ENCODE measurements at places on chromosomes 3 and 15.

DNA sequence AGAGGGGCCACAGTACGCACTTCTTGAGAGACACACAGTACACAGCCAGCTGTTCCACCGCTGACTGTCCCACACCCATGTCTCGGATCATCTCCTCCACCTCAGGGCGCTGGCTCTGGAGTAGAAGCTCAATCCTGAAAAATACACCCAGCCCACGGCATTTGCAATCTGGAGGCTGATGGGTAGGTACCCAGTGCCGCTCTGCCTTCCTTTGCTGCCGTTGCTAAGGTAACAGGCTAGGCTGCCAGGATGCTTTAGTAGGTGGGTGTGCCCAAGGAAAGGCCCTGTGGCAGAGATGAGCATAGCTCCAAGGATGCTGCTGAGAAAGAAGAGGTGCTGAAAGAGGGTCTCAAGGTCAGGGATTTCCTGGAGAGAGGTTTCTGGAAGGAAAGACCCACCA lies 14.6 kb downstream of the TRAIP start:
- DNase-seq = no peak

- no peak for DNase-seq
Observed at GRCh38 chr3:97863031-97863430, 41.2 kb downstream of the CRYBG3 start.

DNA sequence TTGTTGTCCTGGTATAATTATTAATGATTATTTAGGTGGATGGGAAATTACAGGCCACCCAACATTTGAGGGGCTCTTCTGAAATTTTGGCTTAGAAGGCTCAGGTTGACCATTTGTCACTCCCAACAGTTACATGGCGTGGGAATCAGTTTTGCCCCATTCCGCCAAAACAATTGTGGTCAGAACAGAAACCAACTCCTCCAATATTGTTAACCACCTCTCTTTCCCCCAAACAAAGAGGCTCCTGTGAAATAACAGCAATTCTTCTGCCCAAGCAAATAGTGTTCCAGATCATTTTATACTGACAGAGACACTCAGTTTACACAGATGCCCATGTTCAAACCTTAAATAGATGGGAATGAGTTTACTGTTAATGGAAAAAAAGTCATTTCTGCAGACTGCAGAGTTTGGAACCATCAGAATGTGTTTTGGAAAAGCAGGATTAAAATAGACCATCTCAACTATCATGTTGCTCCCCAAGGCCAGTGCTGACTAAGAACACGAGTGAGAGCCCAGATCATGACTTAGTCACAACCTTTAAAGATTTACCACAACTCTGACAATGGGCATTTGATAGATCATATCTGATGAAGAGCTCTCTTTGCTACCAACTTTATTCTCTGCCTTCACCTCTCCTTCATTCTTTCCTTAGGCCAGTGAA lies 102.1 kb downstream of the DUT start:
- DNase-seq = no peak

DNA sequence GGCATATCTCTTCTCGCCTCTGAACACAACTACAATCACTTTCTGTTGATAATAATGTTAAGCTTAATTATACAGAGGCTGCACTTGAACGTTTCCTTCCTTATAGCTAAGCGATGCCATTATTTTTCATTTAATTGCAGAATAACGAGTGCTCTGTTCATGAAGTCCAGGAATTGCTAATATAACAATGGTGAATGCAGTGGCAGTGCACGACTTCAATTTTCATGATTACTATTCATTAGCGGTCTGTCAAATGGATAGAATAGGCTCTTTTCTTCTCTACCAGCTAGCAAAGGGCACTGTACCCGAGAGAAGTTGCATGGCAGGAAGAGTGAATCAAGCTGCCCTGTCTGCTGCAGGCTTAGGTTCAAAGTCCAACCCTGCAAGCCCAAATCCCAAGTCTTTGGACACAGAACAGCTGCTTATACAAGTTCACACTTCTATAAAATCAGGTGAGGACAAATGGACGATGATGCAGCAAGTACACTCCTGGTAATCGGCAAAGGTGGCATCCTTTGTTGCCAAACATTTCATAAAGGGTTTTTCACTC lies 75.6 kb downstream of the PDZRN3 start:
- no peak for DNase-seq

DNA sequence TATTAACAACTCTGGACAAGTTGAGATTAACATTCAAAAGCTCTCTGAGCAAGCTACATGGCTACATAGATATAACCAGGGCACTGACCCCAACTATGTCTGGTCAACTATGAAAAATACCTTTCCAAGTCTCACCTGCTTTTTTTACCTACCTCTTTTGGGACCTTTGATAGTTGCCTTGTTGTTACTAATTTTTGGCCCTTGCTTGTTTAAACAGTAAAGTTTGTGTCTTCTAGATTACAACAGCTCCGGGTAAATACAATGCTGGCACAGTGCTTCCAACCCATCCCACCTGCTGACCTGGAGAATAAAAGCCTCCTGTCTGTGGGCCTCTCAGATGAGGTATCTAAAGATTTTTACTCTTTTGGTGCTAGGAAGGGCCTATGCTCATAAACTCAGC lies 1036.6 kb downstream of the NAALADL2 start:
- DNase-seq = no peak

DNA sequence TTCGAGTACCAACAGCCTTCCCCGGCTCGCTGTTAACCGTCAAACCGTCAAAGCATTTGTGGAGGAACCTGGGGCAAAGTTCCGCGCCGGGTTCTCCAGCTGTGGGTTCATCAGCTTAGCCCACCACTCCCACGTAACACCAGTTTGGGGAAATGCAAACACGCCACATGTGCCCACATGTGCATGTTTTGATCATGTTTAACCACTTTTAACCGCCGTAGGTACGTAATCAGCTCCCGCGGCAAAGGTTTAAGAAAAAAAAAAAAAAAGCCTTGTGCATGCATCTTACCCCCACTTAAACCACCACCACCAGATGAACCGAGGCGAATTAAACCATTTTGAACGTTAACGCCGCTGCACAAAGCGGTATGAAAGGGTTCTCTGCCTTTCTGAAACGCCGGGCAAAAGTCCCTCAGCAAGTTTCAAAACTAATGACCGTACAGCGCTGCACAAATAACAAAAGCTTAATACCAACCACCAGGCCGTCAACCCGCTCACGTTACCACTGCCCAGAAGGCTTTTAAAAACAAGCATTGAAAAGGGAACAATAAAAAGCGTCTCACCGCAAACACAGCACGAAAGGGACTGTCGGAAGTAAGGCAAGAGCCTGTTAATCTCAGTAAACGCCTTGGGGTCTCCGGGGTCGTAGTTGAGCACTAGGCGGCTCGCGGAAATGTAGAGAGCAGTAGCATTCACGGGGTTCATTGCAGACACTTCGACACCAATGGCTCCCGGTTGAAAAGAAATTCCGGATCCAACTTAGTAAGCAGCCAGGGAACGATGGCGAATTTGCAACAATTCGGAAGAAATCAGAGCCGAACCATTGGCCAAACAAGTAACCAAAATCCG lies 1.5 kb downstream of the MSL2 start:
- no peak for DNase-seq

DNA sequence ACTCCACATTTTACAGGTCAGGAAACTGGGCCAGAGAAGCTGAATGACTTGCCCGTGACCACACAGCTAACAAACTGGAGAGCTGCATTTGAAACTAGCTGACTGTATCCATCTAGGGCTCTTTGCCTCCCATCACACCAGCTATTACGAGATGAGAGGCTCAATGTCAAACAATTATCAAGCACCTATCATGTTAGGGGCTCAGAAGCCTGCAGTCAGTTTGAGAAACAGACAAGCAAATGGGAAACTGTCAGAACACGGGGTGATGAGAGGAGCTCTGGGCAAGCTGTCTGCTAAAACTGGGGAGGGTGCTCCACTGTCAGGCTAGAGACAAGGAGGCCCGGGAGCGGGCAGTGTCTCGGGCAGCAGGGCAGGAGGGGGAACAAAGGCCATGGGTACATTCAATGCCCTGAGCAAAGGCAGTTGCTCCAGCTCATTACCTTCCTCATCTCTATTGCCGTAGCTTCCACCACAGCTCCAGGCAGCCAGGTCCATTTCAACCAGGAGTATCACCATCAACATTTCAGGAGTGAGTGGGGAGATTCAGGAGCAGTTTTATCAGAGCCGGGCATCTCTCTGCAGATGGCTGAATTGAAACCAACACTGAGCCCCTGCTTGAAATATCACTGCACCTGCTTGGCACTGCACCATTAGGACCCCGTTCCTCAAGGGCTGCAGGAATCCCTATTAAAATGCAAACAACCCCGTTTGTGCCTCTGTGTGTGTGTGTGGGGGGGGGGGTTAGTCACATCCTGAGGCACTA lies 122.6 kb downstream of the RAB11A start:
- DNase-seq = no peak

DNA sequence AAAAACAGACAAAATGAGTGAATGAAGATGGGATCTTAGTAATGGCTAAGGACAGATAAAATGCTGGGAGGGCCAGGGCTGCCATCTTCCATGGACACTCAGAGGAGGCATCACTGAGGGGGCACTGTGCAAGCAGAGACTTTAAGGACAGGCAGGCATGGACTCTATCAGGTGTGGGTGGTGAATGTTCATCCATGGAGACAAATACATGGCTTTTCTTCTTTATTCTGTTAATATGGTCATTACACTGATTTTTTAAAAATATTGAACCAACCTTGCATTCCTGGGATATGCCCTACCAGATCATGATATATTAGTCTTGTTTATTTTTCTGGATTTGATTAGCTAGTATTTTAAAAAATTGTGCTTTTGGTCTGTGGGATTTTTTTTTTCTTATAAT lies 12.2 kb downstream of the NUP210 start:
- no peak for DNase-seq

DNA sequence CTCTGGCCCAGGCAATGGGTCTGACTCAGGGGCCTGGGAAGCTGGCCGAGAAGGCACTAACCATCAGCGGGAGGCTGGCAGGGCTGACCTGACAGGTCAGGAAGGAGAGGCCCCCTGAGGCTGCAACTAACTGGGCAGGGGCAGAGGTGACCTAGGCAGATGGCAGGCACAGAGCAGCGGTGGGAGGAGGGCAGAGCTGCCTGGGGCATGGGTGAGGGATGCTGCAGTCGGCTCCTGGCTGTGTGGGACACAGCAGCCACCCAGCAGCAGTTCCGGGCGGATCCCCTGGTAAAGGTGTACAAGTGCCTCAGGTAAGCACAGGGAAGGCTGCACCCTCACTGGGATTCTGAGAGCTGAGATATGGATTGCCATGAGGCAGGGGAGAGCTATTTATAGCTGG lies 236.1 kb downstream of the OCA2 start:
- DNase-seq = no peak

GRCh38 chr3:188507244-188507720 lies 353.3 kb downstream of the LPP start:
- no peak for DNase-seq

DNA sequence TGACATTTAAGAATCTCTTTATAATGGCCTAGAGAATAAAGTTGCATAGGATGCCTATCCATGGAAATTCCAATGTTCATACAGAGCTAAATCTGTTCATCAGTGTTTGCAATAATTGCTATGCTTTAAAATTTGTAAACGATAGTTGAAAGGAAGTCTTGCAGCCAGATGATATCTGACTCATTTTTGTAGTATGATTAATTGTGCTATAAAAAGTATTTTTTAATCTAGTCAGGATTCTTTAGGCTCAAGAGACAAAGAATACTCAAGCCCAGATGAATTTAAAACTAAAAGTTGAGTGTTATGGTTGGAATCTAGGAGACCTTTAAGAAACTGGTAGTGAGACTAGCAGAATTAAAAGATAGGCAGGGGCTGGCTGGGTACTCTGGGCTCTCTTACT lies 50.5 kb downstream of the SUCNR1 start:
- no peak for DNase-seq

- DNase-seq = no peak
Observed at GRCh38 chr3:123383091-123384053, 65.5 kb downstream of the ADCY5 start.

GRCh38 chr15:92519709-92520108 lies 126.0 kb downstream of the ST8SIA2 start:
- DNase-seq = no peak

GRCh38 chr15:100026041-100026440 lies 292.8 kb upstream of the LYSMD4 start:
- DNase-seq = no peak

DNA sequence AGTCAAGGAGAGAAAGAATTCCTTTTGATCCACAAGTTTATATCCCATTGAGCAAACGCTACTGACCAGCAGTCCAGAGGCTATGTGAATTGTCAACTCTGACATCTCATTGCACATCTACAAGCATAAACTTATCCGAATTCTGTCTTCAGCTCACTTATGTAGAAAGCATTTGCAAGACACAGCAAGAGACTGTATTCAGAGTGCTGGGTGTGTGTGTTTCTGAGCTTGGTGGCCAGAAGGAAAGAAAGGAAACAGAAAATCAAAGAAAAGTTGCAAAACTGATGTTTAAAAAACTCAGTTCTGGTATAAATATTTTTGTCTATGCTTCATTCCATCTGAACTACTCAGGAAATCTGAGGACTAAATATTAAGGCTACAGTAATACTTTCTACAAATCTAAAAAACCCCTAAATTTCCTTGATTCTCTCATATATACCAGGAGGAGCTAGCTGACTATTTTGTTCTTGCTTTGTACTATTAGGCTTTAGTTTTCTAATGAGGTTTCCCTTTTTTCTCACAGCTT lies 45.5 kb downstream of the LSAMP start:
- no peak for DNase-seq

- no peak for DNase-seq
Observed at GRCh38 chr3:64686446-64686908, 1.3 kb downstream of the ADAMTS9 start.

GRCh38 chr3:12999147-13000140 lies 73.8 kb downstream of the IQSEC1 start:
- DNase-seq = peak; percentile 94

DNA sequence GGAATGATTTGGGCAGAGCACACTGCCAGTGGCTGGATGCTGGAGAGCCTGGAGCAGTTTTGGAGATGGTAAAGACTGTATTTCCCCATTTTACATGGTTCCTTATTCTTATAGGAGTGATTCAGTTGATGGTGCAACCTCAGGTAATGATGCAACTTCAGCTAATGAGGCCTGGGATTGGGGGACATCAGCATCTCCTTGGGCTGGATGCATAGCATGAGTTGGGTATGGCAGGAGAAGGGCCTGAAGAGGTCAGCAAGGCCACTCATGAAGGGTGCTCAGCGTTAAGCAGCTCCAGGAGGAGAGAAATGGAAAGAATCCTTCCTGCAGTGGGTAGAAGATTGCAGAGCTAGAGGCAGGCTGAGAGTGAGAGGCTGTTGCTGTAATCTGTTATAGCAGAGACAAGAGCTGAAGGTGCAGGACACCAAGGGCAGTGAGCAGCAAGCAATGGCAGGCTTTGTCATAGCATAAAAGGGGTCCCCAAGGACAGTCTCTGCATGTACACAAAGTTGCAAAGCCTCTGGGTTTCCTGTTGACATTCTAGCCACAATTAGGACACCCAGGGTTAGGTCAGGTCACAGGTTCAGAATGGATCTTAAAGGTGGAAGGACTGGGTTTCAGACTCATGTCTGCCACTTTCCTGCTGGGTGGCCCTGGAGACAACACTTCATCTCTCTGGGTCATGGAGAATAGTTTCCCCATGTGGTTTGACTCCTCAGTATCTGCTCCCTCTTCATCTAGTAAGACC lies 29.5 kb upstream of the SNRK start:
- no peak for DNase-seq

- no peak for DNase-seq
Observed at GRCh38 chr15:88605189-88606069, 15.7 kb upstream of the AEN start.

GRCh38 chr15:97045666-97046421 lies 715.3 kb downstream of the NR2F2 start:
- no peak for DNase-seq

GRCh38 chr3:153919773-153920172 lies 201.4 kb upstream of the ARHGEF26 start:
- no peak for DNase-seq

GRCh38 chr3:37862903-37863815 lies 1.5 kb downstream of the CTDSPL start:
- no peak for DNase-seq

- DNase-seq = no peak
Observed at GRCh38 chr15:84889313-84889990, 5.0 kb downstream of the SLC28A1 start.

All from CMK (cell line).